Activated CD8-positive, alpha-beta memory T cell treated with anti-CD3 and anti-CD28 coated beads, Interleukin-2, amount 50 U/mL, for 48 hours (primary cell): ENCODE measurements at places on chromosomes 12 and 14.

DNA sequence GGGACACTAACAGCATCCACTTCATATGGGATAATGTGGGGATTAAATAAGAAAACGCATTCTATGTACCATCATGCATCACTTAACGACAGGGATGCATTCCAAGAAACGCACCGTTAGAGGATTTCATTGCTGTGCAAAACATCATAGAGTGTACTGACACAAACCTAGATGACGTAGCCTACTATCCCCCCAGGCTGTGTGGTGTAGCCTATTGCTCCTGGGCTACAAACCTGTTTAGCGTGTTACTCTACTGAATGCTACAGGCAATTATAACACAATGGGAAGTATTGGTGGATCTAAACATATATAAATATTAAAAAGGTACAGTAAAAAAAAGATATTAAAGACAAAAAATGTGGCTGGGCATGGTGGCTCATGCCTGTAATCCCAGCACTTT lies 230.6 kb downstream of the KSR2 start:
- DNase-seq = no peak

DNA sequence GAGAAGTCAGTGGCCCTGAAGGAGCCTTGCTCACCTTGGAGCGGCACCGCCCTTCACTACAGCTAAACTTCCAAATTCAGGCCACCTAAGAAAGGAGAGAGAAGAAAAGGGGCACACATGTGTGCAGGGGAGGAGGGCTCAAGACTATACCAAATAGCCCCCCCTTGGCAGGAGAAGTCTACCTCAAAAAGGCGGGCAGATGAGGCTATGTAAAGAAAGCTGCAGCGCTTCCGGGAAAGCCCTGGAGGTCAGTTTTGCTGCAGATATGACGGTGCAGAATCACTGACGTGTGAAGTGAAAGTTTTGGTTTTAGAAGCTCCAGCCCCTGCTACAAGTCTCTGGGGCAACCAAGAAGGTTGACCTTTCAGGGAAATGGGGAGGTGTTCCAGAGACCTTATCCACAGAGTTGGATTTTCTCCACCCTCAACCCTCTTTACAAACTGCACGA lies 48.2 kb upstream of the PNMA1 start:
- peak; percentile 71 for DNase-seq

- no peak for DNase-seq
Observed at GRCh38 chr14:66383257-66383656, 102.9 kb upstream of the CCDC196 start.

DNA sequence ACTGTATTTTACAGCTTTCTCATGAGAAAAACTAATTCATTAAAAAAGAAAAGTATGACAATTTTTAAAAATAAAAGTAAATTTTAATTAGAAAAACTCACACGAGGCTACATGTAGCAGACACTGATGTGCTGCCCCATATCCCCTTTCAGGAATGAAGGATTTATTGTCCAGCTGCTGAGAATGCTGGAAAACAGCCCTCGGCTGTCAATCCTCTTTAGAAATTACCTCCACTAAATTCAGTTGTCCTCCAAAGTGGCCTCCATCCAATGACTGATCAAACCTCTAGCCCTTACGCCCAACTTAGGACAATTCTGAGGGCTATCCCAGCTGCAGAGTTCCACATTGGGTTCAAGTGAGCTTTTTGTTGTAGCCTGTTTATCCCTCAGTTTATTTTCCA lies 29.8 kb upstream of the AP4S1 start:
- no peak for DNase-seq

DNA sequence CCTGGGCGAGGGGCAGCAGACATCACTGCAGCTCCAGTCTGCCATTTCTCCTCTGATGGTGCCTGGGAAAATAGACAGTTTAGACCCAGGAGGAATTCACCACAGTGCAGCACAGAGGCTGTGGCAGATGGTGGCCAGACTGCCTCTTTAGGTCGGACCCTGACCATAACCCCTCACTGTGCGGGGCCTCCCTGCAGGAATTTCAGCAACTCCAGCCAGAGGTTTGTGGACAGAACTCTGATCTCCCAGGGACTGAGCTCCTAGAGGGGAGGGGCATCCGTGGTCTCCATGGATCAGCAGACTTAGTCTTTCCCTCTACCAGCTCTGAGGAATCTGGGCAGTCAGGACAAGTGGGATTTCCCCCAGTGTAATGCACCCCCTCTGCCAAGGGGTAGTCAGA lies 106.5 kb downstream of the ZC3H14 start:
- DNase-seq = no peak

DNA sequence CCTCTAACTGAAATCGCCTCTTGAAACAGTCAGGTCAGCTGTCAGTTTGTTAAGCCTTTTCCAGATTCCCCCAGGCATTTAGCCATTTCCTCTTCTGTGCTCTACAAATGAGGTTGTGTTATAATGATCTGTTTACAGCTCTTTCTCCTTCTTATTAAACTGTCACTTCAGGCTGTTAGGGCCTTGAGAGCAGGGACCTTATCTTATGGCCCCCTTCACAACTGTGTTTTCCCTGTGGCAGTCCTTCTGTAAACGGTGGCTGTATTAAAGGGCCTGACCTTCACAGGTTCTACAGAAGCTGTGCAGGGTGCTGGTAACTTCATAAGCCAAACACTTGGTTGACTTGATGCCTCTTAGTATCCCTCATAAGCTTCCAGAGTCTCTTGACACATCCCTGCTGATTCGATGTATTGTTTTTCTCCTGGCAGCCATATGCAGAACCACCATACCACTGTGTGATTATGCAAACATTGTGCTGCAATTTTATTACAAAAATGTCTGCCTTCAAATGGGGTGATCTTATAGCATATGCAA lies 104.7 kb downstream of the PLEKHA5 start:
- no peak for DNase-seq

GRCh38 chr12:5470221-5470620 lies 38.3 kb downstream of the NTF3 start:
- no peak for DNase-seq

GRCh38 chr12:88923631-88924030 lies 343.4 kb upstream of the KITLG start:
- no peak for DNase-seq

GRCh38 chr14:87109271-87109670 lies 883.7 kb downstream of the GALC start:
- no peak for DNase-seq

DNA sequence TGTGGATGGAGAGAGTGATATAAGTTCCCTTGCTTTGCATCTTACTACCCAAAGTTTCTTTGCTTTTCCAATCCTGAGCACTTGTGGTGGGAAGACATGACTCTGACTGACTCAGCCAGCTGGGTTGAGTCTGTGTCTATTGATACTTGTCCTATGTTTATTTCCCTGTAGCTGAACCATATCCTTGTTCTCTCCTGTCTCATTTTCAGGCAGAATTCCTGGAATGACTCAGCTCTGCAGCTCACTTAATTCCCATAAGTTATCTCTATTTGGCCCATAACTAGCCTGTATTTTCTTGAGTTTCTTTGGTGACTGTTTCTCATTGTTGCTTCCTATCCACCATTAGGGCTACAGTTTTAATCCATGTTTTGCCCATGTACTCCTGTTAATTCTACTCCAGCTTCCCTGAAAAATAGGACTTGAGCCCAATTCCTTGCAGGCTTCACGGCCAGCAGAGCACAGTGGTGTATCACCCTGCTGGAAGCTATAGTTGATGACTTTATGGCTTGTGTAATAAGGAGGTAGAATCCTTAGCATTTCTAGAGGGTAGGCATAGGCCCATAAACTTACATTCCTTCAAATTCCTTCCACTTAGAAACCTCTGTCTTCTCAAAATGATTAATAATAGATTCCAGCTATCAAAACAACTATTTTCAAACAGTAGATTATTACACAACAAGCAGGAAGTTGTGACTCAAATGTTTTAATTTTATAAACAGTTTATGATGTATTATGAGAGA lies 183.1 kb downstream of the TMTC3 start:
- DNase-seq = no peak

DNA sequence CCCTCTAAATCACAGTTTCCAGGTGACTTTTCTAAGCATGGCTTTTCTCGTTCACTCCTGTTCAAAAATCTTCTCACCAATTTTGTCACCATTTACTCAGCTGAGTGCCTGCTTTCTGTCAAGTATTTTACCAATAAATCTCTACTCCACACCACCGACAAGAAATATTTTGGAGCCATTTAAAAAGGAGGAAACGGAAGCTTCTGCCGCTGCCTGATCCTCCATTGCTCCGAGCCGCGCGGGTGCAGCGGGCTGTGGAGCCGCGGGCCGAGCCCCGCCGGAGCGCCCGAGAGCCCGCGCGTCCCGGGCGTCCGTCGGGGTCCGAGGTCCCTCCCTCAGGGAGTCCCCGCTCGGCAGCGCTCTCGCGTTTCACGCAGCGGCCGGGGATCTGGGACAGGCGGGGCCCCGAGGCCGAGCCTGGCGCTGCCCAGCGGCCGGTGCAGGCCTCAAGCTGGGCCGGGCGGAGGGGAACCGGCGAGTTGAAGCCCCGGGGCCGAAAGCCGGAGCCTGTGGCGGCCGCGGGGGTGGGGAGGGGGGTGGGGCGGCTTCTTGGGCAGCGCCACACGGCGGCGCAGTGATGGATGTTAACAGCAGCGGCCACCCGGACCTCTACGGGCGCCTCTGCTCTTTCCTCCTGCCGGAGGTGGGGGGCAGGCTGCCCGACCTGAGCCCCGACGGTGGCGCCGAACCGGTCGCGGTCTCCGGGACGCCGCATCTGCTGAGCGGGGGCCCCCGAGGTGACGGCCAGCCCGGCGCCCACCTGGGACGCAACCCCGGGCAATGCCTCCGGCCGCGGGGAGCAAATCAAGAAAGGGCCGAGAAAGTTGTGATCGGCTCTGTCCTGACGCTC lies 1.1 kb upstream of the HEBP1 start:
- DNase-seq = peak; percentile 69
